Activated naive CD8-positive, alpha-beta T cell treated with anti-CD3 and anti-CD28 coated beads for 36 hours (primary cell): ENCODE measurements at places on chromosomes 7 and 10. TPM values are rescaled to one million over a fixed set of nuclear protein-coding genes. Genes with fewer than 3 reads are reported as not detected.

- H3K27ac ChIP-seq: no peak overlapping the region
- DNase-seq: no peak
- no peaks in the 10 kb centered on the region for H3K36me3 ChIP-seq
- peaks cover 5% of the 10 kb centered on the region for H3K4me1 ChIP-seq
These were observed 5.5 kb downstream of the SMO start for GRCh38 chr7:129193892-129194291.

GRCh38 chr10:2839081-2839725 lies 228.1 kb upstream of the PFKP start:
- peaks cover 13% of the 10 kb centered on the region for H3K27me3 ChIP-seq
- H3K36me3 ChIP-seq: no peaks in the 10 kb centered on the region
- DNase-seq: peak; percentile 19
- H3K4me1 ChIP-seq: no peaks in the 10 kb centered on the region
- H3K4me3 ChIP-seq: no peak overlapping the region

- peaks cover 7% of the 10 kb centered on the region for H3K4me1 ChIP-seq
- H3K27me3 ChIP-seq: peaks cover 4% of the 10 kb centered on the region
- DNase-seq: no peak
- H3K27ac ChIP-seq: no peak overlapping the region
- H3K4me3 ChIP-seq: no peak overlapping the region
These were observed 8.8 kb upstream of the AZGP1 start for GRCh38 chr7:99984593-99984992.

DNA sequence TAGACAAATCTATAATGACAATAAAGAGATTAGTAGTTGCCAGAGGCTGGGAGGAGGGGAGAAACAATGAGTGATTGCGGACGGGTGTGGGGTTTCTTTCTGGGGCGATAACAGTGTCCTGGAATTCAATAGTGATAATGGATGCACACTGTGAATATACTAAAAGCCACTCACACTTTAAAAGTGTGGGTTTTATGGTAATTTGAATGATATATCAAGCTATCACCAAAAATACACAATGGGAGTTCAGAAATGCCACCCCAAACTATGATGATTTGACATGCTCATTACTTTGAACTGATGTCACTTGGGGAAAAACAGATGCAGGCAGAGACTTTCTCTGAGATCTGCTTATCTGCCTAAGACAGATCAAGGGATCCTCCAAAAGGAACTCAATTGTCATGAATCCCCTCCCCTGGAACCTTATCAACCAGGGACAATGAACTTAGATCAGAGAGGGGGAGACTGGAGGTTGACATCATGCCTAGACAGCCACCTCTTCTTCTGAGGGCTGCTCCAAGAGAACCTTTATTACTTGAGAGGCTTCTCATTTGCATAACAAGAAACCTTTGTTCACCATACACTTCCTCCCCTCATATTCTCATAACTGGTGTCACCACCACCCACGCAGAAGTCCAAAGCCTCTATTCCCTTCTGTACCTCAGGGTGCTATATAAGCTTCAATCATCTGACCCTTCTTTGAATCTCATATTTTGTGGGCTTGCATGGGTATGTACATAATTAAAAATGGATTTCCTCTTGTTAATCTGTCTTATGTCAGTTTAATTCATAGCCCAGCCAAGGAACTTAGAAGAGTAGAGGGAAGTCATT lies 14.8 kb upstream of the ZC3HAV1 start:
- H3K36me3 ChIP-seq: no peaks in the 10 kb centered on the region
- H3K4me1 ChIP-seq: peaks cover 29% of the 10 kb centered on the region
- DNase-seq: no peak
- H3K27ac ChIP-seq: no peak overlapping the region
- H3K4me3 ChIP-seq: no peak overlapping the region
- no peaks in the 10 kb centered on the region for H3K27me3 ChIP-seq

DNA sequence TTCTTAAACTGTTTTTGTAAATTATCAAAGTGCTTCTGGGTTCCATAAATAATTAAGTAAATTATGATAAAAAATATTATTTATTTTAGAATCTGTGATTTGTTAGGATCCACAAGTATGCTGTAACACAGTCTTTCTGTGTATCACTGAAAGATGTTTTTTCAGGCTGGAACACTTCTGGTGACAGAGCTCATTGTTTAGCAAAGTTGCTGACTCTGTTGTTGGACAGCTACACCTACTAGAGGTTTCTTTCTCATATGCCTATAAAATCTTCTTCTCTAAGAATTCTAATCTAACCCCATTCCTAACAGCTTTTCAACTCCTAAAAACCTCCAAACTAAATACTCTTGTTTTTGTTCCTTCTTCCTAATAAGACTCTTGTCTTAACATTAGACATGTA lies 176.8 kb downstream of the THSD7A start:
- no peaks in the 10 kb centered on the region for H3K36me3 ChIP-seq
- H3K27me3 ChIP-seq: no peaks in the 10 kb centered on the region

GRCh38 chr10:50316695-50317648 lies 65.7 kb upstream of the ASAH2 start:
- H3K36me3 ChIP-seq: peaks cover 26% of the 10 kb centered on the region
- no peak for DNase-seq
- peaks cover 3% of the 10 kb centered on the region for H3K4me1 ChIP-seq

DNA sequence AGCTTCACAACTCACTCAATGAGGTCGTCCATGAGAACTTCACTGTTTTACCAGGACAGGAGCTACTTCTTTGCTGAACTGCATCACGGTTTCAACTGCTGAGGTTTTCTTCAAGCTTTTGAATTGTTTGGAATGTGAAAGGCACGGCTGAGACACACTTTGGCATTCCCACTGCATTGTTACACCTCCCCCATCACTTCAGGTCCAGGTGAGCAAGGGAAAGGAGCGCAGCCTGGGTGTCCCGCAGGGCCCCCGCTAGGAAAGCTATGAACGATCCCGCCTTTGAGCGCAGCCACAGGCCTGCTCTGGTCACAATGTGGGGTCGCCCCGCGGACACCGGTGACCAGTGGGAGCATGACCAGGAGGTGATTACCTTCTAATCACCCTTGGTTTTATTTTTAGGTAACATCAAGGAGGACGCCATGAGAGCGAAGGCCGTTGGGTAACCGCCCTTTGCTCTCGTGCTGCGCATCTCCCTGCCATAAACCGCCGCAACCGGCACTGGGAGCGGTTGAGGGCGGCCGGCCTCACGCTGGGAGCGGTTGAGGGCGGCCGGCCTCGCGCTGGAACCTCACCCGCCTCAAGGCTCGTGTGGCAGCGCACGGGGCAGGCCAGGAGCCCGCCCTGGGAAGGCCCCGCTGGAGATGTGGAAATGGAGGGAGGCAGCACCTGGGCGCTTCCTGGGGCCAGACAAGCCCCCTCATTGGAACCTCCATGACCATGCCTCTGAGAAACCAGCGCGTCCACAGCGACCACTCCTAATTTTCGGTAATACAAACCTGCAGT lies 50.9 kb upstream of the SGMS1 start:
- H3K27ac ChIP-seq: no peak overlapping the region
- no peak for DNase-seq
- H3K4me3 ChIP-seq: no peak overlapping the region
- no peaks in the 10 kb centered on the region for H3K36me3 ChIP-seq
- peaks cover 10% of the 10 kb centered on the region for H3K4me1 ChIP-seq

GRCh38 chr7:641966-642365 lies 84.5 kb upstream of the DNAAF5 start:
- H3K36me3 ChIP-seq: peaks cover 26% of the 10 kb centered on the region
- peaks cover 9% of the 10 kb centered on the region for H3K4me1 ChIP-seq
- no peak overlapping the region for H3K27ac ChIP-seq
- no peak for DNase-seq

DNA sequence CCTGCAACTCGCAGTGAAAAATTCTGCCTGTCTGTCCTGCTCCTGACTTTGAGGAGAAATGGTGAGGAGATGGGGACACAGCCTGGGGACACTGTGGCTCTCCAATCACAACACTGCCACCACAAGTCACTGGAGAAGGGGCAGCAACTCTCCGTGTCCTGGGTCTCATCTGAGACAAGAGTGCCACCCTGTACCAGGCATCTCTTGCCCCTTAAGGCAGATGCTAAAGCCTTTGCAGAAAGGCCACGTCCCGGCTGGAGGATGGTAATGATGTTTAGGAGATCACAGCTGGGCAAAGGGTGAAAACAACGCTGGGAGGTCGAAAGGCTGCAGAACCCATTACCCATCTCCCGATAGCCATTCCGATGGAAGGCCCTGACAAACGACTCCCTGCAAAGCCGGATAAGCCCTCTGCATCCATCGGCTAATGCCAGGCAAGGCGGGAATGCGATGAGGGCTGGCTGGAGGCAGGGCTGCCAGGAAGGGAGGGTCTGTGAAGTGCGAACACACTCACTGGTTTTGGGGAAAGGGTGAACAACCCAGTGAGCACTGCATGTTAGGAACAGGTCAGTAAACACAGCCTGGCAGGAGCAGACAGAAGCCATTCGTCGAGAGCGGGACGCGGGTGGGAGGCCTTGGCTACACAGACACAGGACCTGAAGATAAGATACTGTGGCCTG lies 190.8 kb downstream of the ADARB2 start:
- peaks cover 3% of the 10 kb centered on the region for H3K4me1 ChIP-seq
- H3K27ac ChIP-seq: no peak overlapping the region
- no peaks in the 10 kb centered on the region for H3K27me3 ChIP-seq
- DNase-seq: no peak
- no peak overlapping the region for H3K4me3 ChIP-seq
- H3K36me3 ChIP-seq: no peaks in the 10 kb centered on the region

GRCh38 chr10:19283786-19284185 lies 235.2 kb downstream of the MALRD1 start:
- H3K36me3 ChIP-seq: no peaks in the 10 kb centered on the region
- no peak overlapping the region for H3K27ac ChIP-seq
- no peak overlapping the region for H3K4me3 ChIP-seq
- DNase-seq: no peak

- no peak for DNase-seq
- peak overlapping the region; percentile 68 for H3K27ac ChIP-seq
- H3K36me3 ChIP-seq: peaks cover 66% of the 10 kb centered on the region
- no peaks in the 10 kb centered on the region for H3K27me3 ChIP-seq
- H3K4me3 ChIP-seq: no peak overlapping the region
These were observed 196.7 kb upstream of the KLF14 start for GRCh38 chr7:130930681-130931080.

Gene FKBP6
- total RNA-seq: not detected

Gene C7orf57
- total RNA-seq: 1.1 TPM
